ENCODE measurements at places on chromosomes 2 and 18.

DNA sequence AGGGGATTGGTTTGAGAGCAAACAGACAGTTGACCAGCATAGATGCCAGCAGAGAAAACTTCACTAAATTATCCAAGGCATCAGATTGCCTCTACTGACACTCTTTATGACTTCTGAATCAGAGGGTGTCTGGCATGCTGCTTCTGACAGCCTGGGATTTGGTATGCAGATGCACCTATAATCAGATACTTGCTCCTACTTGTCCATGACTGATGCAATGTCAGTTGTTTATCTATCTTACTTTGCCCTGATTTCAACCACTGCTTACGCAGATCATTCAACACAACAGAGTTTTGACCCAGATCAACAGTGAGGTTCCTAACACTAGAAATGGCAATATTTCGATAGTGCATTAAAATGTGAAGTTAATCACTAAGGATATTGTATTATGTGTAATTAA is 22.6 kb upstream of the CALCRL start:
- DNase-seq: no peak

GRCh38 chr18:58937071-58937886 is 72.6 kb downstream of the ZNF532 start:
- DNase-seq: no peak

GRCh38 chr18:3679241-3679640 is 229.3 kb downstream of the TGIF1 start:
- no peak for DNase-seq

- DNase-seq: no peak
Observed at GRCh38 chr2:241366678-241367077, 10.6 kb downstream of the FARP2 start.

GRCh38 chr2:15293262-15293937 is 267.7 kb downstream of the NBAS start:
- no peak for DNase-seq

- DNase-seq: no peak
Observed at GRCh38 chr2:157899125-157899839, 23.2 kb upstream of the ACVR1 start.
